Activated CD4-positive, alpha-beta T cell treated with anti-CD3 and anti-CD28 coated beads, Interleukin-2, amount 10 ng/mL, durations not matched to agents 24 days and 14 days (primary cell): ENCODE measurements at places on chromosomes 16 and 17. TPM values are rescaled to one million over a fixed set of nuclear protein-coding genes. Genes with fewer than 3 reads are reported as not detected.

GRCh38 chr17:17893801-17894644, 57.2 kb upstream of the SREBF1 start:
- DNase-seq, result no peak
- H3K27ac ChIP-seq, result no peak overlapping the region
- peaks cover 18% of the 10 kb centered on the region for H3K36me3 ChIP-seq

DNA sequence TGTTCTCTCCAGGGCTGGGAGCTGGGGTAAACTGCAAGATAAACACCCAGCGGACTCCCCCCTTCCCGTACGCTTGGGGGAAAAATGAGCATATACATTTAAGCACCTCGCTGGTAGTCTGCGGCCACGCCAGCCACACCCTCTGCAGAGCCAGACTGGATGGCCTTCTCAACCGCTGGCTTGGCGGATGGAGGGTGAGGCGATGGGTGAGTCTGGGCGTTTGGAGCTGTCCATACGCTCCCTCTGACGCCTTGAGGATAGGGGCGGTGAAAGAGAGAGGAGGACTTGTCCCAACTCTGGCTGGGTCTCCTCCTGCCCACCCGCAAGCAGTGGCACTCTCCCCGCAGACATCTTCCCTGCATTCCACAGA, 1.0 kb downstream of the ITGA3 start:
- peaks cover 3% of the 10 kb centered on the region for H3K27me3 ChIP-seq
- no peak for DNase-seq
- peaks cover 30% of the 10 kb centered on the region for H3K4me1 ChIP-seq
- H3K27ac ChIP-seq, result peak overlapping the region; percentile 69
- peak overlapping the region; percentile 96 for H3K4me3 ChIP-seq
- peaks cover 2% of the 10 kb centered on the region for H3K36me3 ChIP-seq

DNA sequence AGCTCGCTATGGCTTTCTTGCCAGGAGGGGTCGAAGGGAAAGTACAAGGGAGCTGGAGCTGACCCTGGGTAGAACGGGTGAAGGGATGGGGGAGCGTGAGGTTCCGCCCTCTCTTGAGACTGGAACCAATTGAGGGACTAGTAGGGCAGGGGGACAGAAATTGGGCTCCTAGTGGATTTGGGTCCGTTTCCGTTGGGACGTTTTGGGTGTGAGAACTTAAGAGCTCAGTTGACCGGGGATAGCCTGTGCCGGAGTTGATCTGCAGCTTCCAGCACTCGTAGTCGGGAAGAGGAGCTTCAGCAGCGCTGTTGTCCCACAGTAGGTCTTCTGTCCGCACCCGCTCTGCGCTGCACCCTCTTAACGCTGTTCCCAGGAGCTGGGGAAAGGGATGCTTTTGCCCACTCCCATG, 481 bp downstream of the CNTROB start:
- no peaks in the 10 kb centered on the region for H3K27me3 ChIP-seq
- peak; percentile 82 for DNase-seq
- H3K36me3 ChIP-seq, result peaks cover 39% of the 10 kb centered on the region
- peaks cover 44% of the 10 kb centered on the region for H3K4me1 ChIP-seq

- peak; percentile 75 for DNase-seq
- H3K27ac ChIP-seq, result peak overlapping the region; percentile 100
- H3K36me3 ChIP-seq, result peaks cover 33% of the 10 kb centered on the region
Measured at GRCh38 chr17:42386777-42387657, 1.2 kb downstream of the STAT3 start.

GRCh38 chr17:31653691-31654090, 205.4 kb downstream of the COPRS start:
- H3K27ac ChIP-seq, result no peak overlapping the region
- H3K4me3 ChIP-seq, result no peak overlapping the region
- DNase-seq, result no peak
- no peaks in the 10 kb centered on the region for H3K36me3 ChIP-seq
- no peaks in the 10 kb centered on the region for H3K4me1 ChIP-seq

DNA sequence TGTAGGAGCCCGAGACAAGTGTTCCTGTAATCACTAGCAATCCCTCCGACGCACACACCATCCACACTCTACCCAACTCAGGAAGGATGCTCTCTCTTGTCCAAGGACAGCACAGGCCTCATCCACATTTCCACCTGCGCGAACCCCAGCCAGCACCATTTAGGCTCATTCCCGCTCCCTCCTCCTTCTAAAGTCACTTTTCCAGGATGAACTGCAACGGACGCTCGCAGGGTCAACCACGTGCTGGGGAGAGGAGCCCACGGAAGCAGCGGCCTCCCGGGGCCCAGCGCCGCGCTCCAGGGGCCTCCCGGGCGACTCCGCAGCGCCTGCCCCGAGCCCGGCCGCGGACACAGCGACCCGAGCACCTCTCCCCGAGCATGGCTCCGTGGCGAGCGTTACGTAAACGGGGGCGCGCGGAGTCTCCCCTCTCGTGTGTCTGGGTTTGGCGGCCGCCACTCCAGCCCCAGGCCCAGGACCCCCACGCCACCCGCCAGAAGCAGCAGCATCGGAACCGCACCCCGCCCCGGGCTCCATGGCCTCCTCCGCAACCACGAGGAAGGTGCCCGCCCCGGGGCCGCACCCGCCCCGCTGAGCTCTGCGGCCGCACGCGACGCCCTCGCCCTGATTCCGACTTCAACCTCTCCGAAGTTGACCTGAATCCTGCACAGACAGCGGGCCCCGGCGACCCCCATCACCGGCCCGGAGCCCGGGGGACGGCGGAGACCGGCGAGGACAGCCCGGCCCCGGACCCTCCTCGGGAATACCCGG, 668 bp downstream of the USP36 start:
- peak overlapping the region; percentile 90 for H3K27ac ChIP-seq
- H3K4me1 ChIP-seq, result peaks cover 31% of the 10 kb centered on the region
- DNase-seq, result peak; percentile 89
- H3K4me3 ChIP-seq, result peak overlapping the region; percentile 87
- no peaks in the 10 kb centered on the region for H3K27me3 ChIP-seq
- peaks cover 34% of the 10 kb centered on the region for H3K36me3 ChIP-seq

- no peak overlapping the region for H3K4me3 ChIP-seq
- peaks cover 17% of the 10 kb centered on the region for H3K4me1 ChIP-seq
- H3K27me3 ChIP-seq, result peaks cover 23% of the 10 kb centered on the region
- no peak for DNase-seq
- H3K36me3 ChIP-seq, result no peaks in the 10 kb centered on the region
- no peak overlapping the region for H3K27ac ChIP-seq
Measured at GRCh38 chr17:43928609-43929008, 13.7 kb downstream of the PPY start.

- H3K36me3 ChIP-seq, result no peaks in the 10 kb centered on the region
- H3K4me3 ChIP-seq, result no peak overlapping the region
- no peaks in the 10 kb centered on the region for H3K27me3 ChIP-seq
Measured at GRCh38 chr17:13323990-13324389, 277.7 kb downstream of the HS3ST3A1 start.

DNA sequence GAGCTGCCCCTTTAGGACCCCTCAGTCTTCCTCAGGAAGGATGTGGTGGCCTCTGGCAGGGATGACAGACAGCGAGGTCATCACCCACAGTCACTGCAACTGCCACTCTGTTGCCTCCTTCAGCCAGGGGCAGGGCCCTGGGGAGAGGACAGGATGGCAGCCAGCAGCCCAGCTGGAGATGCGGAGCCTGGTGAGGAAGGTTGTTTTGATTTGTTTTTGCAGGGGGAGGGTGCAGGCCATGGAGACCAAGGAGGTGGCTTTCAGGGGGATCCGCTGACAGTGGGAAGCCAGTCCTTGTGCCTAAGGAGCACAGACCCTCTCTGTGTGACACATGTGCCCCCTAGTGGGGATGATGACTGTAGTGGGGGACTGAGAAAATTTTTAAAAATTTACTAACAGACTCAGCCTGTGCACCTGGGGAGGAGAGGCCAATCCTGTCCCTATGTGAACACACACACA, 7.4 kb downstream of the PRCD start:
- H3K4me3 ChIP-seq, result no peak overlapping the region
- H3K4me1 ChIP-seq, result peaks cover 6% of the 10 kb centered on the region
- H3K27ac ChIP-seq, result no peak overlapping the region
- H3K27me3 ChIP-seq, result peaks cover 12% of the 10 kb centered on the region
- peak; percentile 88 for DNase-seq

GRCh38 chr17:58277107-58277801, 3.5 kb downstream of the MPO start:
- no peak overlapping the region for H3K4me3 ChIP-seq
- no peak overlapping the region for H3K27ac ChIP-seq
- DNase-seq, result peak; percentile 73
- peaks cover 19% of the 10 kb centered on the region for H3K27me3 ChIP-seq

DNA sequence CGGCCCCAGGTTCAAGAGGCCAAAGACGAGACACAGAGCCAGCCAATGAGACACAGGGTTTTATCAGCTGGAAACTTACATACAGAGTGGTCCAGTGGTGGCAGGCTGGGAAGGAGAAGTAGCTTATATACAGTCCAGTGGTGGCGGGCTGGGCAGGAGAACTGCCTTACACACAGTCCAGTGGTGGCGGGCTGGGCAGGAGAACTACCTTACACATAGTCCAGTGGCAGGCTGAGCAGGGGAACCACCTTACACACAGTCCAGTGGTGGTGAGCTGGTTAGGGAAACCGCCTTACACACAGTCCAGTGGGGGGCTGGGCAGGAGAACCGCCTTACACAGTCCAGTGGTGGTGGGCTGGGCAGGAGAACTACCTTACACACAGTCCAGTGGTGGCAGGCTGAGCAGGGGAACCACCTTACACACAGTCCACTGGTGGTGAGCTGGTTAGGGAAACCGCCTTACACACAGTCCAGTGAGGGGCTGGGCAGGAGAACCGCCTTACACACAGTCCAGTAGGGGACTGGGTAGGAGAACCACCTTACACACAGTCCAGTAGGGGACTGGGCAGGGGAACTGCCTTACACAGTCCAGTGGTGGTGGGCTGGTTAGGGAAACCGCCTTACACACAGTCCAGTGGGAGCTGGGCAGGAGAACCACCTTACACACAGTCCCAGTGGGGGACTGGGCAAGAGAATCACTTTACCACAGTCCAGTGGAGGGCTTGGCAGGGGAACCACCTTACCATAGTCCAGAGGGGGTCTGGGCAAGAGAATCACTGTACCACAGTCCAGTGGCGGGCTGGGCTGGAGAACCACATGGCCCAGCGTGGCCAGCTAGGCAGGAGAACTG, 90.9 kb downstream of the GAS7 start:
- no peak for DNase-seq
- no peaks in the 10 kb centered on the region for H3K36me3 ChIP-seq
- no peaks in the 10 kb centered on the region for H3K4me1 ChIP-seq
- H3K4me3 ChIP-seq, result no peak overlapping the region
- H3K27me3 ChIP-seq, result peaks cover 5% of the 10 kb centered on the region
- H3K27ac ChIP-seq, result no peak overlapping the region

Gene KRTAP4-4
- total RNA-seq, result not detected in 2 replicates

Gene PITPNM3
- 0.66 and 0.77 TPM in 2 replicates for total RNA-seq

Gene GNG13
- total RNA-seq, result not detected in 2 replicates

Gene PER1
- total RNA-seq, result 39.4 and 41.7 TPM in 2 replicates
